ENCODE measurements at places on chromosomes 12 and 14.

GRCh38 chr12:114692186-114693058 lies 8.4 kb upstream of the TBX3 start:
- no peak for DNase-seq

DNA sequence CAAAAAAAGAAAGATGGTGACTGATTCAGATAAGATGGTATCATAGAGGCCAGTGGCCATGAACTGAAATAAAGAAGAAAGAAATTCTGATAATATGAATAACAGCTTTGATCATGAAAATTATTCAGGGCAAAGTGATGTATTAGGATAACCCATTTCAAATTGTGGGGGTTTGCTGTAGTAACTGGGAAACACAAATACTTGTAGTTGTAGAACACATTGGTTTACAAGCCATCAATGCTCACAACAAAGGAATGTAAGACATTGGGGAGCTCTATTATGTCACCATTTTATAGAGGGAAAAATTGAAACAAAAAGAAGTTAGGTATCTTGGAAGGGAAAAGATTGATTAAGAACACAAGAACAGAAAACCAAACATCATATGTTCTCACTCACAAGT lies 140.4 kb upstream of the FRMD6 start:
- no peak for DNase-seq

DNA sequence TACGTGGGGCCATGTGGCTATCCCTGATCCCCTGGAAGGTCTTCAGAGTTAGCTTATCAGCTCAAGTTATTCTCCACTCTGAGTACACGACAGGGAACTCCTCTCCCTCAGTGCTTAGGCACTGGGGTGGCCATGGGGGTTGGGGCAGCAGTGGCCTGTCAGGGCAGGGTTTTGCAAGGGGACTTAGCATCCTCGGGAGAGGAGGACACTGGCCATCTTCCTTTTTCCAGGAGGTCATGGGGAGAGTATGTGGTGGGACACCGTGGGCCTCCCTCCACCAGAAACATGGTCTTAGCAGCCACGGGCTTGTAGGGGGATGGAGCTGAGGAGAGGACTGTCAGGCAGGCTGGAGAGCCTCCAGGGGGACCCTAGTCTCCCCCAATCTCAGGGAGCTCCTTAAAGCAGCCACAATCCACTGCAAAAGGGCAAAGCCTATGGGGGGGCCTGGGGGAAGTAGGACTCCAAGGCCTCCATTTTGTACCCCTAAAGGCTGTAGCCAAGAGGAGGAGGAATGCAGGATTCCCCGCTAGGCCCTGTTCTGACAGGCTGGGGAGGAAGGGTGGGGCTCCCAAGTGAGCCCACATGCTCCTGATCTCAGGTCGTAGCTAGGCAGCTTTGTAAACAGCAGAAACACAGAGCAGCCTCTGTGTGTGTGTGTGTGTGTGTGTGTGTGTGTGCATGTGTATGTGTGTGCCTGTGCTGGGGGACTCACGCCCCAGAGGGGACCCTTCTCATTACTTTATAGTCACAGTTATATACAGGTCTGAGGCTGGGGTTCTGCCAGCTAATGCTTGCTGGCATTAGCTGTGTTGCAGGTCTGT lies 36.6 kb downstream of the KRT80 start:
- no peak for DNase-seq

DNA sequence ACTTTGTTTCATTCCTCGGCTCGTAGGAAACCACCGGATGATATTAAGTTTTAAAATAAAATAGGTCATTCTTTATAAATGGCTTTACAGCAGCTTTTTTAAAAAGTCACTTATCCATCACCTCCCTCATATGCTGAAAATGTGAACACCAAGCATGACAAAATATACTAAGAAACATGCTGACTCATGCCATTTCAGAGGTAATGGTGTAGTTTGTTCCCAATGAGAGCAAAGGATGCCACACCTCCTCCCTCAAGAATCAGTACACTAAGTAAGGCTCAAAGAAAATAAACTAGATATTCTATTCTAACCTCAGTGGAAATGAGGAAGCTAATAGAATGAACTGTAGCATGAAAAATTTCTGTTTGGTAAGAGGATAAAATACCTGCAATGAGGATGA lies 5.5 kb upstream of the DIO2 start:
- DNase-seq, result no peak

DNA sequence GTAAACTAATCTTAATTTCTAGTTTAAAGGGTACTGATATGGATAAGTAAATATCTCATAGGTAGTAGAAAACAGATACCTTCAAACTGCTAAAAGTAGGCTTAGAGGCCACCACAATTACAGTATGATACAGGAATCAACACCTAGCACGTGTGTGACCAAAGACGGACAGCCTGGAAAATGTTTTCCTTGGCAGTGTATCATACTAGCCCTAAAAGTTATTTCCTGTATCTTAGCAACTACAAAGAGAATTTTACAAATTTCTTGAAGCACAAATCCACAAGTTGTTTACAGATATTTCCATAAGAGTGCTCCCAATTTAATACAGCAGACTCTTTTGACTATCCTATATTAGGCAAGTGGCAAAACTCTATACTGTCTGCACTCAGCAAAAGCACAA lies 106.0 kb downstream of the ITPR2 start:
- DNase-seq, result no peak

GRCh38 chr12:67852701-67853100 lies 136.5 kb upstream of the IFNG-AS1 start:
- DNase-seq, result no peak

DNA sequence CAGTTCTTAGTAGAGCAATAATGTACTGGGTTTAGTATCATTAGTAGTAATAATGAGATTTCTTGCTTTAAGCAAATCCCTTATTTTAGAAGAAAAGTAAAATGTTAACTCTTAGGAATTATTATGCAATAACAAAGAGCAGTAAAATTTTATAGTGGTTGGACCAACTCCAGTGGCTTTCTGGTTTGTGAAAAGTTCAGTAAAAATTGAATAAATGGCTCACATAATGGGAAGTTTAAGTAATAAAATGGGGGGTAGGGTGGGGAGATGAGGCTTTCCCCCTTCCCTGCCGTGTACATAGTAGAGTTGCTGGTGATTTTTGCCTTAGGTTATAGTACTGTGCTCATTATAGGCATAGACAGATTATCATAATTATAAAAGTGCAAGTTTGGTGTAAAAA lies 250.5 kb upstream of the ATP2B1 start:
- no peak for DNase-seq

DNA sequence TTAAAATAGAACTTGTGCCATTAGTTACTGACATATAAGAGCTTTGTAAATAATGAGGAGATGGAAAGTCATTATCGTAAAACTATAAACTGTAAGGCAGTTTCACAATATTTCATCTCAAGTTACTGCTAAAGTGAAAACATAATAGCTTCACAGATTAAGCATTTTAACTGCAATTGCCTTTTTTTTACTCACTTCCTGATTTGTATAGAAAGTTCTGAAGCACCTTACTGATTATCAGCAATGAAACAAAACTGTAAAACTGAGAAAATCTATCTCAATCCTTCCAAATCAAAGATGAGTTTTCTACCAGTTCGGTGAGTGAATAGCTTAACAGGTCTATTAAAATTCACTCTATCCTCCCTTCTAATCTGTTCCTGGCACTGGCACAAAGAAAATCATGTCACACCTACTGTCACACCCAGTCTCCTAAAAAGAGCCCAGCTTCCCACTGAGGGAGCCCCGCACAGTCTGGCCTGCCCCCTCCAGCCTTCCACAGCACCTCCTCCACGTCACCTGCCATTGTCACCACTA lies 161.4 kb upstream of the ABCD2 start:
- DNase-seq, result no peak
